ENCODE measurements at places on chromosomes 13 and 19.

DNA sequence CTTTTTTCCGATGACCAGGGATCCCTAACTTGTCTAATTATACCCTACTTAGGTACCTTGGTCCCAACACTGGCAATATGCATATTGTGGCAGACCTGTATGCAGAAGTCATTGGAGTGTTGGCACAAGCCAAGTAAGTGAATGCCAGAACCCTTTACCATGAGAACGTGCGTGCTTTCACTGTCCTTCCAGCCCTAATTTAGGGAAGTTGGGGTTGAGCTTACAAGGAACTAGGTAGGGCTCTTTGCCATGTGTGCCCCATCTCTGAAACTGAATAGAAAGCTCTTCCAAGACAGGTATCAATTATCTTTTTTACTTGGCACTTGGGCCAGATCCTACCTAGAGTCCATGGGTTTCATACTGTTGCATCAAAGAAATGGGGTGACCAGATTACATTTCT, 93.2 kb downstream of the FRY start:
- no peak for DNase-seq

DNA sequence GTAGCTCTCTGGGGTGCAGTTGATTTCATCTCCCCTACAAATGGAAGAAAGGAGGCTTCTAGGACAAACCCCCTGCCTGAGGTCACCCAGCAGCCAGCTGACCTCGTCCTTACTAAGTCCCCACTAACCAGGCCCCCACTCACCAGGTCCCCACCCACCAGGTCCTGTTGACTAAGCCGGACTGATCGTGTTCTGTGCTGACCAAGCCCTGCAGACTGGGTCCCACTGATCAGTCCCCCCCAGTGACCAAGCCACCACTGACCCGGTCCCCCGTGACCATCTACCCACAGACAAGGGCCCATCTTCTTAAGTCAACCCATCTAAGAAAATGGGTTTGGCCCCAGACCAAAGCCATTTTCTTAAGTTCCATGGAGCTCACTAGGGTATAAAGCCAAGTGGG, 36.8 kb upstream of the TPM4 start:
- DNase-seq, result no peak

DNA sequence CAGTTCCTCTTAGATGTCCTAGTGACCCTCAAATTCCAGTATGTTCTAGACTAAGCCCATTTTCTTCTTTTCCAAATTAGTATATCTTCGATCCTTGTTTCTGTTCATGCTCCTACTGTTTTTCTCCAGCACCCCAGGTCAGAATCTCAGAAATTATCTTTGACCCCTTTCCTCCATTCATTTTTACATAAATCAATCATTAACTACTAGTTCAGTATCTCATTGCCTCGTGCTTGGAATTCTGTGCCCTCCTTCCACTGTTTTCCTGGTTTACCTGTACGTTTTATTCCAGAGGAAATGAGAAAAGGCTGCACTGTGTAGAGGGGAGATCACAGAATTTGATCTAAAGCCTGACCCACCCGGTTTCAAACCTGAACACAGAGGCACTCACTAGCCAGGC, 107.9 kb downstream of the LRCH1 start:
- DNase-seq, result no peak

DNA sequence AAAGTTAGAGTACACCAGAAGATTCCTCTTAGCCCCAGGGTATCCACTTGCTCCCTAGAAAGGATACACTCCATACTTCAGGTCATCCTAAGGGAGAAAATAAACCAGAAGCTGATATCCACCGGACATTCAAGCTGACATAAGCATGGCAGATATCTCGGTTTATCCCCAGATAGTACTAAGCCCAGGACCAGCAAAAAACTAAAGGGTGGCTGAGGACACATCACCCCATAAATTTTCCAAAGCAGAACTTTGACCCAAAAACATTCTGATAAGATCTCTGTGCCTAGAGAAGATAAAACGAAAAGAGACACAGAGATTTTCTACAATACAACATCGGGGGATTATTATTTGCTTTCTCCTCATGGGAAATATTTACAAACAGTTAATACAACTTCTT, 13.9 kb upstream of the ZNF431 start:
- no peak for DNase-seq

DNA sequence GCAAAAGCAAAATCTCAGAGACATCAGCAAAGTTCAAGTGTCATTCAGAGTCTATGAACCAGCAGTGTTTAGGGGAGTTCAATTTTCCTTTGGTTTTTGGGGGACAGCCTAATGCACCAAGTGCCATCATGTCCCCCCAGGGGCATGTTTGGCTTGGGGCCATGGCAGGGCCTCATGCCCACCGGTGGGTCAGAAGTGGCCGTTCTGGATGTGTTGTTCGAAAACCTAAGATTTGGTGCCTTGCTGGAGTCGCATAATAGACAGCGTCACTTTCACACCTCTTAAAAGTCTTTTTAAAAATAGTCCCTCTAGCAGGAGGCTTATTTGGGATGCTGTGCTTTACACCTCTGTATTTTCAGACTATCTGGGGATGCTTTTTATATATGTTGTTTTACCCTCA, 250.1 kb downstream of the ZNF536 start:
- no peak for DNase-seq

DNA sequence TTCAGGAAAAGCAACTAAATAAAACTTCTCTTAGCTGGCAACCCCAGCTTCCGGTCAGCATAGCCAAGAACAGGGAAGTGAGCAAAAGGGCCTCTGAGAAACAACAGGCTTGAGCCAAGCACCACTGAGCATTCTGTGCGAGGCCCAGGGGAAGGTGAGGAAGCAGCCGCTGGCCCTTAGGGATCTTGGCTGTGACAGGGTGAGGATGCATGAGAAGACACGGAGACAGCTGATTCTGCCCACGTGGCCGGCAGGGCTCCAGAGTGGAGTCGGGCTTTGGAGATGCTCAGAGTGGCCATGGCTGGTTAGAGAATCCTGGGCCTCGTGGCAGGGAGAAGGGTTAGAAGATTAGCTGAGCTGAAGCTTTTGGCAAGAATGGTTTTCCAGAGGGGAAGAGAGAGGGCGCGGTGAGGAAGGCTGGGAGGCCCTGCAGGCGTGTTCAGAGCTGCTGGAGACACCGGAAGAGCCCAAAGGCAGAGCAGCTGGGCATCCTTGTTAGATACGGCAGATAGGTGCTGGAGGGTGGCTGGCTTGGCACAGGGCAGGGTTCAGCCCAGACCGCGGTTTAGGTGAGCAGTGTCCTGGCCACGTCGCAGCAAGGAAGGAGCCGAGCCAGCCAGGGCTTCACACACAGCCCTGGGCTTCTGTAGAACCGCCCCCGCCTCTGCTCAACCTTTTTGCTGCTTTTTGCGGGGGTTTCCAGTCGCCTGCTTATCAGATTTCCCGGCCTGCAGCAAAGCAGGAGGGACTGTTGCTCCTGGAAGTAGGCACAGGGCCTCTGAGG, 17.3 kb downstream of the UPF1 start:
- DNase-seq, result no peak

- no peak for DNase-seq
Measured at GRCh38 chr13:101661839-101662238, 209.4 kb downstream of the ITGBL1 start.

All from stimulated activated CD8-positive, alpha-beta memory T cell treated with anti-CD3 and anti-CD28 coated beads, Interleukin-2, amount 100 ng/mL, for 48 hours (primary cell).